ENCODE measurements at places on chromosomes 3 and 15. TPM values are rescaled to one million over a fixed set of nuclear protein-coding genes. Genes with fewer than 3 reads are reported as not detected.

The PLS1 gene
- total RNA-seq = 4.9 TPM

The TRAIP gene
- 15.0 TPM for total RNA-seq

The NEK10 gene
- total RNA-seq = 1.2 TPM

The GUCA1C gene
- not detected for total RNA-seq

GRCh38 chr15:92891533-92892200, 8.5 kb upstream of the CHD2 start:
- no peak for DNase-seq

- no peak for DNase-seq
Measured at GRCh38 chr3:88661433-88661824, 446.0 kb upstream of the EPHA3 start.

GRCh38 chr15:34461730-34462129, 24.1 kb upstream of the GOLGA8A start:
- no peak for DNase-seq

DNA sequence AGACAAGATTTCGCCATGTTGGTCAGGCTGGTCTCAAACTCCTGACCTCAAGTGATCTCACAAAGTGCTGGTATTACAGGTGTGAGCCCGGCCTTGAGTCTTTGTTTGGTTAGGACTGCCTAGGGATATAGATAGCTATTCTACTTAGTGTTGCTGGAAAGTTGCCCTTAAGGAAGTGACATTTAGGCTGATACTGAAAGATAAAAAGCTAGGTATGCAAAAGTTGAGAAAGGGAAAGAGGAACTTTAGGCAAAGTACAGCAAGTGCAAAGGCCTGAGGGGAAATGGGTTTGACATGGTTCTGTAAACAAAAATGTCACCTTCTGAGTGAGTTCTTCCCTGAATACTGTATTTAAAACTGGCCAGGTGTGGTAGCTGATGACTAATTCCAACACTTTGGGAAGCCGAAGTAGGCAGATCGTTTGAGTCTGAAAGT, 111.5 kb downstream of the ZNF609 start:
- DNase-seq = no peak

DNA sequence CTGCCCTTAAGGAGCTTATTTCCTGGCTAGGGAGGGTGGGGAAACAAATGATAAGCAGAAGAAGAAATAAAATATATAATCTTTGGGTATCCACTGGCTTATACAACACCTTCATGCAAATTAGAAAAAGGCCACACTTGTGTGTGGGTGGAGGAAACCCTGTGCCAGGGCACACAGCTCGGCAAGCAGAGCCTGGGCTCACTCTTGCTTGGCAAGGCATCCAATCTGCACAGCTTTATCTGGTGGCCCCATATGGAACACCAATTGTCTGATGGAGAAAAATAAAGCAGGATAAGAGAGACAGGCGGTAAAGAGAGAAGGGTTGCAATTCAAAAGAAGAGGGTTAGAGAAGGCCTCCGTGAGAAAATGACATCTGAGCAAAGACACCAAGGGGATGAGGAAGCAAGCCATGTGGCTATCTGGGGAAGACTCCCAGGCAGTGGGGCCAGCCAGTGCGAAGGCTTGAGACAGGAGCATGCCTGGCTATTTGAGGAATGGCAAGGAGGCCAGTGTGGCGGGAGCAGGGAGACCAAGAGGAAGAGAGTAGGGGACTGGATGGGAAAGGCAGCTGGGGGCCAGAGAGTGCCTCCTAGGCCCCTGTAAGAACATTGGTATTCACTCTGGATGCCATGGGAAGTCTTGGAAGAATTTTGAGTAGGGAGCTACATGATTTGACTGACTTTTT, 22.5 kb upstream of the VPS8 start:
- DNase-seq = no peak

GRCh38 chr3:41404582-41404981, 205.3 kb downstream of the CTNNB1 start:
- peak; percentile 8 for DNase-seq

- no peak for DNase-seq
Measured at GRCh38 chr3:23519314-23520208, 286.2 kb upstream of the UBE2E1 start.

DNA sequence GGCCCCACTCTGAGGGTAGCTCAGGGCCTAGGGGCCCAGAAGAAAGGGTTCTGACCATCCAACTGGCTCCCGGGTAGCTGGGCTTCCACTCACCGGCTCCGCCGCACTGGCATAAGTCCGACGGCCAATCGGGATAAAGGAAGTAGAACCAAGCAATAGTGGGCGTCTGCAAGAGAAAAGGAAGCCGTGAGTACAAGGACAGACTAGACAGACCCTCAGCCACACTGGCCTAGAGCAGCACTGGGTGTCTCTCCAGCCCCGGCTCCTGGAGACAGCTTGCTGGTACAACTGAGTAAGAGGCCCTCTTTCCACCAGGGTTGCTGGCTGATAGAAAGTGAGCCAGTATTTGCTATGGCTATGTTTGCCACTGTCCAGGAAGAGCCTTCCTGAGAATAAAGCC, 22.4 kb downstream of the BDH1 start:
- DNase-seq = no peak

- peak; percentile 8 for DNase-seq
Measured at GRCh38 chr3:178949896-178950295, 121.7 kb downstream of the ZMAT3 start.

DNA sequence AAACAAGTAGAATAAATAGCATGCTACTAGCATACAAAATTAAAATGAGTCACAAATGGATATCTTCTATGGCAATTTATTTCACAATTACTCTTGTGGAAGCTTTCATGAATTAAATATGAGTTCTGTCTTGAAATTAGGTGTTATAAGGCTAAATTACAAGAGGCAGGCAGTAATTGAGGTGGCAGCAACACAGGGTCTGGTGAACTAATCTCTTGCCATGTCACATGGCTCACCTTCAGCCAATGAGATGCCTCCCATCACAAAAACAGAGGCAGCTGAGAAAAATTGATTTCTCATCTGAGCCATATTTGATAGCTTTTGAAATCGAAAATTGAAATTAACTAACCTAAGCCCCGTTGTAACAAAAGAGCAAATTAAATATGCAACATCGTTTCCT, 268.8 kb downstream of the NR2F2 start:
- no peak for DNase-seq

- DNase-seq = peak; percentile 25
Measured at GRCh38 chr15:75109736-75110130, 86.3 kb downstream of the PPCDC start.

DNA sequence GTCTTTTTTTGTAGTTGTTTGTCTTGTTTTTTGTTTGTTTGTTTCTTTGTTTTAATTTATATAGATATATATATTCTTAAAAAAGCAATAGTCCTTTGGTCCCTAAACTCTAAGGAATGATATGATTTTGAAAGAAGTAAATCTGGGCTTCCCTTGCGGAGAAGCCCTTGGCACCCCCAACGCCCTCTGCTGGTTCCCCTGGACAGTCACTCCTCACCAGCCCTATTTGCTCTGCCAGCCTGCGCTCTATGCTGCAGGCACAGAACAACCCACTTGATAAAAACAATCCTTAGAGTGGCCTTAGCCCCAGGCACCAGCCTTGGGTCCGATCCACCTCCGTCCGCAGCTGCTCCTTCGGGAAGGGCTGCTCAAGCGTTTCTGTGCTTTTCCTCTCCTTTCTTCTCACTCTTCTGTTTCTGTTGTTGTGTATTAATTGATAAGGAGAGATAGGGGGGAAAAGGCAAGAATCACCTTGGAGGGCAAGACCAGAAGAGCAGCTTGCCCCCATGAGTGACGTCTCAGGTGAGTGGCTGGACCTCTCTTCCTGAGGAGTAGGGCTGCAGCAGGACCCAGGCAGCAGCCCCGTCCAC, 13.7 kb upstream of the PARP6 start:
- DNase-seq = peak; percentile 60
